ENCODE measurements at places on chromosomes 4 and X.

GRCh38 chrX:142134533-142134932 is 70.6 kb downstream of the MAGEC2 start:
- no peak overlapping the region for H3K4me3 ChIP-seq
- H3K36me3 ChIP-seq = no peaks in the 10 kb centered on the region
- H3K27me3 ChIP-seq = no peaks in the 10 kb centered on the region
- no peak for DNase-seq

DNA sequence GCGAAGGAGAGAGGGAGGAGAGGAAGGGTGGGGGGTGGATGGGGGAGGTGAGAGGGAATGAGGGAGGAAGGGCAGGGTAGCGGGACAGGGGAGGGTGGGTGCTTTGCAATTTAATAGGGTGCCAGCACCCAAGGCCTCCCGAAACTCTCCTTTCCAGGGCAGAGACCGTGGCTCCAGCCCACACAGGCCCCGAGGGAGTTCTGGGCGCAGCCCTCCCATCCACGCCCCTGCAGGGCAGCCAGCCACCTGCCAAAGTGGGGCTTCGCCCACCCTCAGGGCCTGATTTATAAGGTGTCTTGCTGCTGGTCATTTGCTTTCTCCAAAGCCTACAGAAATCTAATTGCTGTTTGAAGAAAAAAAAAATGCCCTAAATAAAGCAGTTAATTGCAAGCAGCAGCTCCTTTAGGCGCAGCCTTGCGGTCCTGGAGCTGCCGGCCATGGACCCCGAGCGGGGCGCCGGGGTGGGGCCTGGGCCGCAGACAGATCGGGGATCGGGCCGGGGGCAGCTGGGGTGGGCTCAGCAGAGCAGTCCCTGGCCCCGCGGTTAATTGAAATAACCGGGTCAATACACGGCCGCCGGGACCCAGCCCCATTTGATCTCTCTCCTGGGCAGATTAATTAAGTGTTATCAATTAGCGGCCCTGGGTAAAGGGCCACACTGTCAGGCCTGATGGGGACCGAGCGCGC is 106.0 kb upstream of the NKX1-1 start:
- H3K4me3 ChIP-seq = peak overlapping the region; percentile 44
- H3K36me3 ChIP-seq = no peaks in the 10 kb centered on the region
- H3K27ac ChIP-seq = peak overlapping the region; percentile 13

- no peak for DNase-seq
- no peaks in the 10 kb centered on the region for H3K27me3 ChIP-seq
- H3K27ac ChIP-seq = no peak overlapping the region
- H3K4me1 ChIP-seq = no peaks in the 10 kb centered on the region
Observed at GRCh38 chr4:117429506-117429905, 344.1 kb upstream of the TRAM1L1 start.

DNA sequence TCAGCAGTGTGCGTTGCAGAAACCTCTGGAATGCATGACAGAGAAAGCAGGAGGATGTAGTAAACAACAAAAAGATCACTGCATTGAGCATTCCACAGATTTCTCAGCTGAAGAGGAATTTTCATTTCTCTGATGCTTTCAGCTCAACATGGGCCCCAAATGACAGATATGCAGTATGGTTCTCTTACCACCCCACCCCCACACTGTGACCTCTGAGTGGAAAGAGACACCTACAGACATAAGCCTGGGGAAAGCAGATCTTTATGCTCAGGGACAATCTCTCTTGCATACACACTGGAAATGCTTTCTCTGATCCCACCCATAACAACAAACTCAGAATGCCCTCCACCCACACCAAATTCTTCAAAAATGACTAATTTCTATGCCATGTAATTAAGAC is 983.7 kb upstream of the LCORL start:
- H3K4me1 ChIP-seq = no peaks in the 10 kb centered on the region
- DNase-seq = no peak
- H3K27ac ChIP-seq = no peak overlapping the region
- no peak overlapping the region for H3K4me3 ChIP-seq
- H3K27me3 ChIP-seq = no peaks in the 10 kb centered on the region

DNA sequence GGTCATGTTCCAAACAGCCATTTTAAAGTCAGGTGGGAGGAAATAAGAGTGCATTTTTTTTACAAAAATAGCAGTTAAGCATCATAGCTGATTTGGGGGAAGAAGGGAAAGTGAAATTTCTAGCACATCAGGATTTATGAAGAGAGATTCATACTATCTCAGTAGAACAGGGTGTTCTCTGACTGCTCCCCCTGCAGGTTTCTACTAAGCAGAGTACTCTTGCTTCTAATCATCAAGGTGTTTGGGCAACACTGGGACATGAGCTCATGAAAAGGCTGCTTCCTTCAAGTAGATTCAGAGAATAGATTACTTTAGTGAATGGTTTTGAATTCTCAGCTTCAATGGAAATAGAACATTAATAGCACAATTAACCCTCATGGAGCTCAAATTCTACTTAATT is 591.4 kb upstream of the PCDH10 start:
- no peak for DNase-seq
- no peaks in the 10 kb centered on the region for H3K27me3 ChIP-seq
- no peaks in the 10 kb centered on the region for H3K4me1 ChIP-seq
- H3K4me3 ChIP-seq = no peak overlapping the region
- H3K36me3 ChIP-seq = no peaks in the 10 kb centered on the region

- H3K36me3 ChIP-seq = no peaks in the 10 kb centered on the region
- H3K4me1 ChIP-seq = no peaks in the 10 kb centered on the region
- no peaks in the 10 kb centered on the region for H3K27me3 ChIP-seq
- no peak overlapping the region for H3K4me3 ChIP-seq
- no peak for DNase-seq
- no peak overlapping the region for H3K27ac ChIP-seq
Observed at GRCh38 chrX:154121961-154122360, 22.1 kb upstream of the OPN1LW start.

GRCh38 chr4:76569225-76569624 is 134.2 kb downstream of the SHROOM3 start:
- no peak for DNase-seq
- H3K4me3 ChIP-seq = no peak overlapping the region
- peak overlapping the region; percentile 60 for H3K27ac ChIP-seq
- H3K4me1 ChIP-seq = peaks cover 37% of the 10 kb centered on the region

DNA sequence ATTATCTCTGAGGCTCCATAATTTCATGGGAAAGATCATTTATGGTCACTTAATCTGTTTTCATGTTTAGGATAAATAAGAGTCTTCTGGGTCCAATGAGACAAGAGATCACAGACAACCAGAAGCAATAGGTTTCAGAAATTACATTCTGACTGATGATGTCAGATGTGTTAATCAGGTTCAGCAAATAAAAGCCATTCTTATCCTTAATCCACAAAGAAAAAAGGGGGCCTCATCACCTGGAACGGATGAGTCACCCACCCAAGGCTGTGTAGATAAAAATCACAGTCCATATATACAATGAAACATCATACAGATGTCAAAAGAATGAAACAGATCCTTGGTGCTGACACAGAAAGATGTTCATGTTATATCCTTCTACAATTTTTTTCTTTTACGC is 36.6 kb downstream of the SYTL4 start:
- H3K4me3 ChIP-seq = no peak overlapping the region
- no peaks in the 10 kb centered on the region for H3K27me3 ChIP-seq
- H3K36me3 ChIP-seq = no peaks in the 10 kb centered on the region

GRCh38 chr4:18042754-18043153 is 21.2 kb upstream of the LCORL start:
- DNase-seq = no peak
- no peaks in the 10 kb centered on the region for H3K4me1 ChIP-seq
- no peaks in the 10 kb centered on the region for H3K27me3 ChIP-seq
- no peaks in the 10 kb centered on the region for H3K36me3 ChIP-seq
- H3K27ac ChIP-seq = no peak overlapping the region

DNA sequence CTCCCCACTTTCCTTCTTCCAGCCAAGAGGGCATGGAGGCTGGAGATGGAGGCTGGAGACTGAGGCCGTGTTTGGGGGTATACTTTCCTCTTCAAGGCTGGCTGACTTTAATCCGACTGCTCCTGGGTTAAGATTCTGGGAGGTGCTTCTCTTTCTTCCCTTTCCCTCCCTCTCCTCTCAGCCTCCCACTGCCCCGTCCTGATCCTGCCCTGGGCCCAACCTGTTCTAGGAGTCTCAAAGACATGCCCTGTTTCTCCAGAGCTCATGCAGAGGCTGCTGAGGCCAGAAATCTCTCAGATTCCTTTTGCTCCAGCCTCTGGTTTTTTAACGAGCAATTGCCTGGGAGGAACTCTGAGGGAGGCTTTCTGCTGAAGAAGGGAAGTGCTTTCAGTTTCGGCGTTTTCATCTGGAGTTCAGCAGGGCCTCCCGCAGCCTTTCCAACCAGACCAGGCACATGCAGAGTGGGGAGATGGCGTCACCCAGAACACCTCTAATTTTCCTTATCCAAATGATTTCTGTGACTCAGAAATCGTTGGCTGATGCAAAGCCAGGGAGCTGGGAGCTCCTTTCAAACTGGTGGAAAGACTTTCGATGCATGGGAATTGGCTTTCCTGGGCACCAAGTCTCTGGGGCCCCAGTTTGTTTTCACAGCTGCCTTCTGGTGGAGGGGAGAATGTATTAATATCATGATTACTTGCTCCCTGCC is 34.5 kb upstream of the FAM9C start:
- peaks cover 58% of the 10 kb centered on the region for H3K4me1 ChIP-seq
- H3K4me3 ChIP-seq = peak overlapping the region; percentile 25
- DNase-seq = no peak
- no peaks in the 10 kb centered on the region for H3K36me3 ChIP-seq

- H3K27me3 ChIP-seq = no peaks in the 10 kb centered on the region
- no peaks in the 10 kb centered on the region for H3K4me1 ChIP-seq
- no peak for DNase-seq
- no peak overlapping the region for H3K27ac ChIP-seq
Observed at GRCh38 chrX:53479301-53479700, 45.1 kb upstream of the HSD17B10 start.

GRCh38 chr4:7281691-7282665 is 89.6 kb downstream of the SORCS2 start:
- no peak overlapping the region for H3K27ac ChIP-seq
- peaks cover 12% of the 10 kb centered on the region for H3K4me1 ChIP-seq
- H3K27me3 ChIP-seq = no peaks in the 10 kb centered on the region
- no peak overlapping the region for H3K4me3 ChIP-seq
- no peaks in the 10 kb centered on the region for H3K36me3 ChIP-seq
- no peak for DNase-seq

GRCh38 chr4:176638992-176639391 is 153.7 kb downstream of the VEGFC start:
- H3K27me3 ChIP-seq = no peaks in the 10 kb centered on the region
- no peaks in the 10 kb centered on the region for H3K36me3 ChIP-seq
- H3K27ac ChIP-seq = no peak overlapping the region

DNA sequence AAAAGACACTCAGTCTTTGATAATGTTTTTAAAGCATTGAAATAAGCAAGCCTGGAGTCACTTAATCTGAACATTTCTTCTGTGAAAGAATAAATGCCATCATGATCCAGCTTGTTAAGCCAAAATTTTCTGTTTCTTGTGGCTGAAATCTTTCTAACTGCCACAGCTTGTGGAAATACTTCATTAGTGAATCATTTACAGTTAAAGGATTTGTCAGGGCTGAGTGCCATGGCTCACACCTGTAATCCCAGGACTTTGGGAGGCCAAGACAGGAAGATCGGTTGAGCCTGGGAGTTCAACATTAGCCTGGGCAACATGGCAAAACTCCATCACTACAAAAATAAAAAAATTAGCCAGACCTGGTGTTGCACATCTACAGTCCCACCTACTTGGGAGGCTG is 93.3 kb upstream of the PDE5A start:
- no peaks in the 10 kb centered on the region for H3K27me3 ChIP-seq
- H3K36me3 ChIP-seq = no peaks in the 10 kb centered on the region
- H3K4me3 ChIP-seq = no peak overlapping the region
- H3K27ac ChIP-seq = no peak overlapping the region
- no peak for DNase-seq

DNA sequence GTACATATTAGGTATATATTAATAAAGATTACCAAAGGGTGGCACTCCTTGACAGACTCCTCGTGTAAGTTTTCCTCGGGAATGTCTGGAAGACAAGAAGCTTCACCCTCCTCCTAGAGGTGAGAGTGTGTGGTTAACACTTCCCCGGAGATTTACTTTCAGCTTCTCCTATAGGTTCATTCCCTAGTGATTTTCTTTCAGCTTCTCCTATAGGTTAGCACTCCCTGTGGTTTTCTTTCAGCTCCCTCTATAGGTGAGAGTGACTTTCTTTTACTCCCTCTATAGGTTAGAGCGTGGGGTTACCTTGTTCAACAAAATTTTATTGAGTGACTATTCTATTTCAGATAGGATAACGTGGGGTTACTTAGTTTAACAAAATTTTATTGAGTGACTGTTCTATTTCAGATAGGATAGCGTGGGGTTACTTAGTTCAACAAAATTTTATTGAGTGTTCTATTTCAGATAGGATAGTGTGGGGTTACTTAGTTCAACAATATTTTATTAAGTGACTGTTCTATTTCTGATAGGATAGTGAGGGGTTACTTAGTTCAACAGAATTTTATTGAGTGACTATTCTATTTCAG is 106.0 kb upstream of the PLAC1 start:
- H3K27ac ChIP-seq = no peak overlapping the region
- H3K4me3 ChIP-seq = no peak overlapping the region
- no peaks in the 10 kb centered on the region for H3K36me3 ChIP-seq
- no peak for DNase-seq
- no peaks in the 10 kb centered on the region for H3K27me3 ChIP-seq
- H3K4me1 ChIP-seq = no peaks in the 10 kb centered on the region

DNA sequence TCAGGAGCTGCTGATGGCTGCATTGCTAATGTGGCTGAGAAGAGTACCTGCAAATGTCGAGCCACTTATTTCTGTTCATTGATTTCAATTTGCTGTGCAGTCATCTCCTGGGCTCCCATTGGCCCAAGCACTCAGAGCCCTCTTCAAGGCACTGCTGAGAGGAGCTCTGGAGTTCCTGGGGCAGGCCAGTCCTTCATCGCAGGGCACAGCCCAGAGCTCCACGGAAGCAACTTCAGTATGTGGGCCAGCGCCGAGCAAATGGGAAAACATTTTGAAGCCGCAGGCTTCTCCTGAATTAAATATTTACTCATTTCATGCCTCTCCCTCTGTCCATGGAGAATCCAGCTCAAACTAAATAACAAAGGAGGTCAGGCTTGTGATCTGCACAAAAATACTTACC is 383.3 kb downstream of the BCOR start:
- no peak for DNase-seq
- H3K27ac ChIP-seq = no peak overlapping the region
- no peaks in the 10 kb centered on the region for H3K36me3 ChIP-seq
- no peaks in the 10 kb centered on the region for H3K27me3 ChIP-seq

DNA sequence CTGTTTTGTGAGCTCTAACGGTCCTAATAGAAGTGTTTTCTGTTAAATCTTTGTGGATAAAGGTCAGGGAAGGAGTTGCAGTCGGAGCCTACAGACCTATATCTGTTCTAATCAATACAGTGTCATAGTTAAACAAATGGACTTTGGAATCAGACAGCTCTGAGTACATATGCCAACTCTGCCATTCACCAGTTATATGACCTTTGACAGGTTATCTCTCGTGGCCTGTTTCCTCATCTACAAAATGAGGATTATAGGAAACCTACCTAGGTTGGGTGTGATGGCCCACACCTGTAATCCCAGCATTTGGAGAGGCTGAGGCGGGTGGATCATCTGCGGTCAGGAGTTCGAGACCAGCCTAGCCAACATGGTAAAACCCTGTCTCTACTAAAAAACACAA is 89.7 kb downstream of the MID1IP1 start:
- no peaks in the 10 kb centered on the region for H3K4me1 ChIP-seq
- H3K27me3 ChIP-seq = no peaks in the 10 kb centered on the region
- no peak overlapping the region for H3K4me3 ChIP-seq
- DNase-seq = no peak

- peak overlapping the region; percentile 80 for H3K4me3 ChIP-seq
- no peak for DNase-seq
- peaks cover 30% of the 10 kb centered on the region for H3K4me1 ChIP-seq
- H3K27me3 ChIP-seq = no peaks in the 10 kb centered on the region
Observed at GRCh38 chr4:182142176-182143085, 100.8 kb upstream of the TENM3 start.

All from esophagus muscularis mucosa (tissue), 4 donors.